ENCODE measurements at places on chromosomes 2 and 18.
A peak's percentile ranks its signal among the peaks of the same experiment; 100 is the strongest.

DNA sequence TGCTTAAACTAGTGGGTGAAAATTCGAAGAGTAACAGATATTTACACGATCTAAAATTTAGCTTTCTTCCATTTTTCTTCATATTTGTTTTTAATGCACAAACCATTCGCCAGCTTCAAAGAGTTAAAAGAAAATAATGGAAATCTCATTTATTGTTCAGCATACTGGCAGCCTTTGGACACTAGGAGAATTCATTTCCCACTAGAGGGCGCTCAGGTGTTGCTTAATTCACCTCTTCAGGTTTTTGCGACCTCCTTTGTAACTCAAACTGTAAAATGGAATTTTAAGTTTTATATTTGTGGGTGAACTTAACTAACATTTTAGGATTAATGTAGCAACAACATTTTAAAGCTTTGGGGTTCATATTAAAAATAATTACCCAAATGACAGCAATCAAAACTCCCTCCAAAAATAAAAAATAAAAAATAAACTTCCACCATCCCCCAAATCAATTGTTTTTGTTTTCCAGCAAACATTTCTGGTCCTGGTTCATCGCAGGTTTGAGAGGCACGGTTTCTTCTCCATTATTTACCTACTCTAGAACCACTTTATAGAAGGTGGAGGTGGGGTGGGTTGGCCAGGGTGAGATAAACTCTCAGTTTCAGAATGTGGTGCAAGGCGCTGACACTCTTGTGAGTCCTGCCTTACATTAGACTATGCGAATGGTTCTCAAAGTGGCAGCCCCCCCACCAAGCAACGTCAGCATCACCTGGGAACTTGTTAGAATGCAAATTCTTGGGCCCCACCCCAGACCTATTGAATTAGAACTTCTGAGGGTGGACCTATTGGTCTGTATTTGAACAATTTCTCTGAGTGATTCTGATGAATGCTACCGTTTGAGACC, 24.7 kb upstream of the PNPT1 start:
- DNase-seq: peak; percentile 67

DNA sequence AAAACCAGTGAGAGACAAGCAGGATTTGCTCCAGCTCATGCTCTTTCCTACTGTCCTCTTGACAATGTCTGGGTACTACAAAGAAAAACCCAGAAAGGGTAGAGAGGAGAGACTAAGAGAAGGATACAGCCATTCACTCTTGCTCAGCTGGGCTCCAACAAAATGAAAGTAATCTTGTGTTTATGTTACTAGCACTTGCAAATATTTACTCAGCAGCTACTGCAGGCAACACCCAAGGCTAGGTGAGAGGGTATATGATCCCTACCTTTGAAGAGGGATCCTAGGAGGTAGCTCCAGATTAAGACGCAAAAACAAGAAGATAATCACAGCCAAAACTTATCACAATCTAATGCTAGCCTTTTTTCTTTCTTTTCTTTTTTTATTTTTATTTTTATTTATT, 329.6 kb upstream of the ACVR2A start:
- DNase-seq: no peak

DNA sequence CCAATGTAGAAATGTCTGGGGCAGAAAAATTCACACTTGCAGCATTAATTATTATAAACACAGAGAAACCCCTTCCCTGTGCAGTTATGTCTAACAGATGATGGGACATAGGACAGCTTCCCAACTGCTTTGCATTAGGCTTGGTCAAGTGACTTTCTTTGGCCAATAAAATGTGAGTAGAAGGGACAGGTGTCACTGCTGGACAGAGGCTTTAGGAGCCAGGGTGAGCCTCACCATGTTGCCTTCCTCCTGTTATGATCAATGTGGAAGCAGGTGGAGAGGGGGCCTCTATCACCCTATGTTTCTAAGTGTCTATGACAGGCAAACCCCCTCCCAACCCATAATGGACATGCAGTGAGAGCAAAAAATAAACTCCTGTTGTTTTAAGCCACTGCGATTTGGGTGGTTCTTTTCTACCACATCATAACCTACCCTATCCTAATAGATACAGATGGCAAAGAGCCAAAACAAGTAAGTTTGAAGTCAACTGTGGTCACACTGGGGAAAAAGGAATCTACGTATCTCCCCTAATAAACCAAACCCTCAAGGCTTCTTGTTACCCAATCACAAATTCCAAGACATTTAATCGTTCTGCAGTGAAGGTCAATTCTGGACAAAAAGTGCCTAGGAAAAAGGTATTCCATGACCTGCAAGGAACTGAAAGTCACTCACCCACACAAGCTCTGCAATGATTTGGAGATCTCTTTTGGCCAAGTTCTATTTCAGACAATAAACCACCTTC, 28.6 kb upstream of the POU3F3 start:
- DNase-seq: no peak

DNA sequence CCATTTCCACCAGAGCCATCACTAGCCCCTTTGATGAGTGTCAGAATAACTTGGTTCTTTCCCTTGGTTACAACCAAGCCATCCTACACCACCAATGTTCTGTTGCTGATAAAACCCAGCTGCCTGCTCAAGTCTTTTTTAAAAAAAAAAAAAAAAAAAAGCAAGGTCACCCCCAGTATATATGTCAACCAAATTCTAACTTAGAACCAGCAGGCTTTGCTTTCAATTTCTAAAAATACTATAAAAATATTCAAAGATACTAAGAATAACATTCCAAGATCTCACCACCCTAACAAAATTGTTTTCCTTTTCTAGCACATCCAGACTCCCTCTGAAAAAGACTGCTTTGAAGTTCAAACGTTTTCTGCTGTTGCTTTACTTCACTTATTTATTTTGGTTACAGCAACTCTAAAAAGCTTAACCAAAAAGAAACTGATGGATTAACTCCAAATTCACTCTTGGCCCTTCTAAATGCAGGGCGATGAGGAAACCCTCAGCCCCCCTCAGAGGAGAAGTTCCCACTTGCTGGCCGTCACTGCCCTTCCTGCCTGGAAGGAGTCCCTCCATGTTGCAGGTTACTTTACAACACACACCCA, 10.9 kb downstream of the UXS1 start:
- DNase-seq: no peak

- no peak for DNase-seq
Measured at GRCh38 chr18:34281290-34281689, 56.6 kb upstream of the NOL4 start.

- no peak for DNase-seq
Measured at GRCh38 chr2:238220892-238221521, 17.5 kb upstream of the ILKAP start.
